Psoas muscle (tissue), 8 donors: ENCODE measurements at places on chromosomes 13 and 19. TPM values are rescaled to one million over a fixed set of nuclear protein-coding genes. Genes with fewer than 3 reads are reported as not detected.

DNA sequence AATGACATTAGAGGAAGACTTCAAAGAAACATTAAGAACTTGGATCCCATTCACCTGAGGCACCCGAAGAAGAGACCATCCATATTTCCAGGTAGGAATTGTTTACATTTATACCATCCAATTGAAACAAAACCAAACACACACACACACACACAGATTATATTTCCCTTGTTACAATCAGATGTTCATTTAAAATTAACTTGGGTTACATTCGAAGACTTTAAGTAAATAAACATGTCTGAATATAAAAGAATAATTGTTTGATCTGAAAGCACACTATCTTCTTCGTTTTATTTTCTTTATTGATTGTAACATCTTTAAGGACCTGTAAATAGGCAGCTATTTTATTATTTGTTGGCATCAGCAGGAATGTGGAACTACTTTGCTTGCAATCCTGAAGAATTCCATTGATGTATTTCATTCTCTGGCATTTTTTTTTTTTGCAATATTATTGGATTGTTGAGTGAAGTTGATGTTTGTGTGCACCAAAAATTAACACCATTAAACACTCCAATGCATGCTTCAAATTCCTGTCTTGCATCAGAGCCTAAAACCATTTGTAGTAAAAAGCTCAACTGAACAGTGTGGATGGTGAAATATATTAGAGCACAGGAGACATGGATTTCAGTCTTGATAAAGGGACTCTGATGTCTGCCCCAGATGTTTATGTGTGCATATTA lies 85.3 kb upstream of the FRY start:
- H3K27ac ChIP-seq, result peak overlapping the region; percentile 54
- H3K4me3 ChIP-seq, result peak overlapping the region; percentile 56
- H3K4me1 ChIP-seq, result peaks cover 10% of the 10 kb centered on the region
- DNase-seq, result no peak

S1PR5 gene
- total RNA-seq, result 0.17 TPM

DNA sequence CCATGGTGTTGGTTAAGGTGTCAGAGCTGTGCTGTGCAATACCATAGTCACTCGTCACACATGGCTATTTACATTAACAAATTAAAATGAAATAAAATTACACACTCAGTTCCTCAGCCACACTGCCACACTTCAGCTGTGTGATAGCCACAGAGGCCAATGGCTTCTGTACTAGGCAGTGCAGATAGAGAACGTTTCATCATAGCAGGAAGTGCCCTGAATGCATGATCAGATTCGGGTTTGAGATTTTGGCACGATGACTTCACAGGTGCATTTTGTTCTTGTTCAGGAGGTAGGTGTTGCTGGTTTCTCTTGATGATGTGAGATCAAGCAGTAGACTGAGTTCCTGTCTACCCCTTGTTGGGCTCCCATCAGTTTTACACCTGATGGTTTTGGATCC lies 6.5 kb downstream of the ARMC6 start:
- no peak for DNase-seq
- H3K27me3 ChIP-seq, result no peaks in the 10 kb centered on the region
- H3K4me1 ChIP-seq, result peaks cover 19% of the 10 kb centered on the region
- H3K36me3 ChIP-seq, result peaks cover 37% of the 10 kb centered on the region
- H3K27ac ChIP-seq, result no peak overlapping the region

SLITRK5 gene
- total RNA-seq, result 0.02 TPM

FGF22 gene
- total RNA-seq, result 0.15 TPM

DNA sequence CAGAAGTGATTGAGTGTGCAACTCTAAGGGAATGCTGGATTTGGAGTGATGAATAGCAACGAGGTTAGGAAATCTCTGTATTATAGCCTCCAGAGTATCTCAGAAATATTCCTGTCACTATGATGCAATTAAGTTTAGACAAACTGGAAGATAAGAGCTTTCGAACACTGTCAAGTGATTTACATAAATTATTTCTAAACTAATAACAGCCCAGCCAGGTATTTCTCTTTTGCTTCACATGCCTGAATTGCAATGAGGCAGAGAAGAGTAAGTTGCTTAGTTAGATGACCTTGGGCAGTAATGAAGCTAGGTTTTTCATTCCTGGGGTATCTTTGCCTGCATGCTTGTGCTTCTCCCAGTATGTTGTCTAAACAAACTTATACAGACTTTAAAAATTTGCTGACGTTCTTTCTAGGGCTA lies 134.5 kb downstream of the LMO7 start:
- peak overlapping the region; percentile 89 for H3K27ac ChIP-seq
- peak overlapping the region; percentile 69 for H3K4me3 ChIP-seq
- H3K27me3 ChIP-seq, result no peaks in the 10 kb centered on the region
- DNase-seq, result no peak
- H3K4me1 ChIP-seq, result peaks cover 84% of the 10 kb centered on the region

ZNF296 gene
- total RNA-seq, result 0.73 TPM

DNA sequence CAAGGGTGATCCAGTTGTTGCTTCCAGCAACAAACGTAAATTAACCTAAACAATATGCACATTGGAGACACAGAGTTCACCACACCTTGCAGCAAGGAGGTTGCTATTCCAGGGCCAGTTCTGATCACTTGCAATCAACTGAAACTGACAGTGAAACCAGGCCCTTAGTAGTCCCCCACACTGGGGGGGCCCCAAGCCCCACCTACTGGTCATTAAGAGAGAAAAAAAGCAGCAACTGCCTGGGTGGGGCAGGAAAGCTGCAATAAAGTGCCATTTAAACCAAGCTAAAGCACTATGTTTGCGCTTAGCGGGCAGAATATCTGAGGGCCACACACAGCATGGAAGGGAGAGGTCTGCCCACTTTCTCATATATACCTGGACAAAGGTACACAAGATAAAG lies 51.5 kb downstream of the ATP7B start:
- H3K27me3 ChIP-seq, result no peaks in the 10 kb centered on the region
- H3K4me1 ChIP-seq, result no peaks in the 10 kb centered on the region
- H3K4me3 ChIP-seq, result no peak overlapping the region
- DNase-seq, result no peak
- no peak overlapping the region for H3K27ac ChIP-seq
- H3K36me3 ChIP-seq, result peaks cover 2% of the 10 kb centered on the region

TTC9B gene
- not detected for total RNA-seq

KIR3DL2 gene
- not detected for total RNA-seq

SIGLECL1 gene
- not detected for total RNA-seq

DNA sequence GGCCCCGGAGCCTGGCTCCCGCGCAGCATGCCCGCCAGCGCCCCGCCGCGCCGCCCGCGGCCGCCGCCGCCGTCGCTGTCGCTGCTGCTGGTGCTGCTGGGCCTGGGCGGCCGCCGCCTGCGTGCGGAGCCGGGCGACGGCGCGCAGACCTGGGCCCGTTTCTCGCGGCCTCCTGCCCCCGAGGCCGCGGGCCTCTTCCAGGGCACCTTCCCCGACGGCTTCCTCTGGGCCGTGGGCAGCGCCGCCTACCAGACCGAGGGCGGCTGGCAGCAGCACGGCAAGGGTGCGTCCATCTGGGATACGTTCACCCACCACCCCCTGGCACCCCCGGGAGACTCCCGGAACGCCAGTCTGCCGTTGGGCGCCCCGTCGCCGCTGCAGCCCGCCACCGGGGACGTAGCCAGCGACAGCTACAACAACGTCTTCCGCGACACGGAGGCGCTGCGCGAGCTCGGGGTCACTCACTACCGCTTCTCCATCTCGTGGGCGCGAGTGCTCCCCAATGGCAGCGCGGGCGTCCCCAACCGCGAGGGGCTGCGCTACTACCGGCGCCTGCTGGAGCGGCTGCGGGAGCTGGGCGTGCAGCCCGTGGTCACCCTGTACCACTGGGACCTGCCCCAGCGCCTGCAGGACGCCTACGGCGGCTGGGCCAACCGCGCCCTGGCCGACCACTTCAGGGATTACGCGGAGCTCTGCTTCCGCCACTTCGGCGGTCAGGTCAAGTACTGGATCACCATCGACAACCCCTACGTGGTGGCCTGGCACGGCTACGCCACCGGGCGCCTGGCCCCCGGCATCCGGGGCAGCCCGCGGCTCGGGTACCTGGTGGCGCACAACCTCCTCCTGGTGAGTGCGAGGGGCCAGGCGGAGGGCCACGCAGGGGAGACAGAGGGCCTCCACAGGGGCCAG lies at the start of gene KL:
KL (plus strand) TSS at position 10 of the 909 bp plus-strand sequence; CDS start at position 28, 18 bp downstream.
- H3K4me1 ChIP-seq, result peaks cover 3% of the 10 kb centered on the region
- DNase-seq, result peak; percentile 67
- H3K36me3 ChIP-seq, result no peaks in the 10 kb centered on the region
- peak within 1 kb of the TSS; percentile 67 for H3K4me3 ChIP-seq
- no peaks in the 10 kb centered on the region for H3K27me3 ChIP-seq

- no peaks in the 10 kb centered on the region for H3K27me3 ChIP-seq
- no peak for DNase-seq
- H3K4me1 ChIP-seq, result no peaks in the 10 kb centered on the region
- H3K27ac ChIP-seq, result no peak overlapping the region
- H3K36me3 ChIP-seq, result no peaks in the 10 kb centered on the region
Observed at GRCh38 chr19:55778331-55778730, 9.4 kb downstream of the RFPL4AL1 start.

DNA sequence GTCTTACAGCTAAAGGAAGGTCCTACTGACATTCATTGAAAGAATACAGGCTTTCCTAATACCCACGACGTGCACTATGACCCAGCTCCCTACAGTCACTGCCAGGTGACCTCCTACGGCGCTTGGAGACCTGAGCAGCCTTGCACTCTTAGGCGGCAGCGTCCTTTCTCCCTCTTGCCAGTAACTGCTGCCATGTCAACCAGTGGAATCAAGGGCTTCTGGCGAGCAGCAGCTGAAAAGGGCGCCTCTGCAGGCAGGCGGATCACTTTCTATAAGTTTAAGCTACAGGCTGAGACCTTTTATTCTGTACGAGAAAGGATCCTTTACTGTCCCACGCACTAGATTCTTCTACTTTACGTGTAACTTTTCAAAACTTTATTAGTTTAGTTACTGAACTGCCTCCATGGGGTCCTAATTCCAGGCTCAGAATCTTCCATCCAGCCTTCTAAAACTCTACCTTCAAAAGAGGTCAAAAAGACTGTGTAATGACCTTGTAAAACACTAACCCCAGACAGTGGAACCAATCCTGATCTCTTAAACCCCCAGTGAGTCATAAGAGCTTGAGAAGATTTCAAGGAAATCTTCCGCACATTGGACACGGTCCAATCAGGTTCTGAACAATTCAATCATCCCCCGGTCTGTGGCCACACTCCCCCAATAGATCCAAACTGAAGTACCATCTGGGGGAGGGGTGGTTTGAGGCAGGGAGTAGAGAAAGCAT lies 1.9 kb downstream of the KCTD12 start:
- peak overlapping the region; percentile 65 for H3K27ac ChIP-seq
- H3K27me3 ChIP-seq, result no peaks in the 10 kb centered on the region
- H3K4me3 ChIP-seq, result peak overlapping the region; percentile 79
- peak; percentile 54 for DNase-seq
- no peaks in the 10 kb centered on the region for H3K36me3 ChIP-seq
- H3K4me1 ChIP-seq, result peaks cover 5% of the 10 kb centered on the region

GRCh38 chr13:24922387-24922744 lies 158.4 kb downstream of the RNF17 start:
- H3K27me3 ChIP-seq, result no peaks in the 10 kb centered on the region
- no peaks in the 10 kb centered on the region for H3K4me1 ChIP-seq
- H3K36me3 ChIP-seq, result no peaks in the 10 kb centered on the region

- no peak for DNase-seq
- H3K4me1 ChIP-seq, result no peaks in the 10 kb centered on the region
- no peaks in the 10 kb centered on the region for H3K27me3 ChIP-seq
- no peak overlapping the region for H3K4me3 ChIP-seq
- H3K27ac ChIP-seq, result no peak overlapping the region
Observed at GRCh38 chr13:97848886-97849285, 104.6 kb upstream of the IPO5 start.

LRRC63 gene
- not detected for total RNA-seq

DNAJC15 gene
- 9.4 TPM for total RNA-seq

- H3K27ac ChIP-seq, result no peak overlapping the region
- H3K27me3 ChIP-seq, result no peaks in the 10 kb centered on the region
Observed at GRCh38 chr13:106721599-106721998, 153.7 kb upstream of the ARGLU1 start.

LGALS13 gene
- total RNA-seq, result not detected

ZNF350 gene
- total RNA-seq, result 7.2 TPM

- H3K4me1 ChIP-seq, result peaks cover 6% of the 10 kb centered on the region
- H3K36me3 ChIP-seq, result peaks cover 7% of the 10 kb centered on the region
- no peak overlapping the region for H3K4me3 ChIP-seq
- DNase-seq, result no peak
- H3K27ac ChIP-seq, result no peak overlapping the region
Observed at GRCh38 chr19:11735375-11735774, 3.4 kb downstream of the ZNF823 start.

PSG3 gene
- not detected for total RNA-seq

DNA sequence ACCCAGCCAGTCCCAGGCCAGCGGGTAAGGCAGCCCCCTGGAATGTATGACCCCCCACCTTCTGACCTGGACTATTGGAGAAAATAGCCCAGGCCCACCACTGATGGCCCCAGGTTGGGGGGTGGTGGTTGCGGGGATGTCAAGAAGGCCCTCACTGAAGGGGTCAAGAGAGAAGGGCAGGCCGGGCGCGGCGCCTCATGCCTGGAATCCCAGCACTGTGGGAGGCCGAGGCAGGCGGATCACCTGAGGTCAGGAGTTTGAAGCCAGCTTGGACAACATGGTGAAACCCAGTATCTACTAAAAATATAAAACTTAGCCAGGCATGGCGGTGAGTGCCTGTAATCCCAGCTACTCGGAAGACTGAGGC lies 1.5 kb upstream of the ADAMTSL5 start:
- H3K27ac ChIP-seq, result peak overlapping the region; percentile 89
- no peak for DNase-seq
- peaks cover 6% of the 10 kb centered on the region for H3K4me1 ChIP-seq
- H3K27me3 ChIP-seq, result peaks cover 5% of the 10 kb centered on the region
- H3K36me3 ChIP-seq, result no peaks in the 10 kb centered on the region

DNA sequence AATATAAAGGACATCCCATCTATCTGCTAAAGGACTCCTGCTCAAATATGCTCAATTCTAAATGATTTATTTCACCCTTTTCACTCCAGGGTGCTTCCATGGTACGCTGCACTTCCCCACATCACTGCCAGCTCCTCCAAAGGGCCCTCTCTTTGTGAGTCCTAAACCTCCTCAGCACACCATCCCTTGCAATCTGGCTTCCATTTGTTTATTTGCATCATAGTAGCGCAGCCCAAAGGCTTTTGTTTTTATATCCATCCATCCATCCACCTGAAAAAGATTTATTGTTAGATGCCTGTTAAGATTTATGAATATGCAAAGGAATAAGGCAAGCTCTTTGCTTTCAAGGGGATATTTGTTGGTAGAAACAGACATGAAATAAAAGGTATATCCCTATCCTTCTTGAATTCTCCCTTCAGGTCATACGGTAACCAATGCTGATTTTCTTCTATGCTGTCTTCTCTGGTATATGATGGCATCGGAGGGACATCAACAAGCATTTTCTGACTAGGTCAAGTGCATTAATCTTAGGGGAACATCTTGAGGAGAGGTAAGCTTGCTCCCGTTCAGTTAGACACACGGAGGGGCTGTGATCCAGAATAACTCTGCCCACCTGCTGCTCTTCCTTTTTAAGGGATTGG lies 397.6 kb downstream of the LIG4 start:
- no peak for DNase-seq
- H3K27ac ChIP-seq, result no peak overlapping the region
- no peaks in the 10 kb centered on the region for H3K4me1 ChIP-seq
- H3K36me3 ChIP-seq, result no peaks in the 10 kb centered on the region
- H3K4me3 ChIP-seq, result no peak overlapping the region
- H3K27me3 ChIP-seq, result no peaks in the 10 kb centered on the region

BST2 gene
- 31.5 TPM for total RNA-seq

SIGLEC9 gene
- 2.0 TPM for total RNA-seq

GRCh38 chr19:56053596-56053995 lies 67.0 kb downstream of the NLRP5 start:
- H3K4me1 ChIP-seq, result no peaks in the 10 kb centered on the region
- no peak overlapping the region for H3K27ac ChIP-seq
- H3K4me3 ChIP-seq, result no peak overlapping the region

EFNA2 gene
- total RNA-seq, result not detected

ECSIT gene
- 98.2 TPM for total RNA-seq

- H3K36me3 ChIP-seq, result no peaks in the 10 kb centered on the region
- peak; percentile 13 for DNase-seq
Observed at GRCh38 chr13:105139380-105140285, 1395.8 kb downstream of the EFNB2 start.
